ENCODE measurements at places on chromosomes 6 and 20.

DNA sequence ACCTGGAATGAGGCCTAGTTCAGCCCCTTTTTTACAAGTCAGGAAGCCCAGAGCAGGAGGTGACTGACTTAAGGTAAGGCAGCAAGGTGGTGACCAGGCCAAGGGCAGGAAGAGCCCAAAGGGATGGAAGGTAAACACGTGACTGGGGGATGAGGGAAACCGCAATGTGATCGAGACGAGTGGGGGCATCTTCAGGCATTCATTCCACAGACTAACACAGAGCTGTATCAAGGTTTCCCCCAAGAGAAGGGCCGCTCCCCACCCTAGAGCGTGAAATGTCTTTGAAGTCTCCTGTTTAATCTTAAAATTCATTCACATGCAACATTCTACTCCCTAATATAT is 76.3 kb upstream of the PIM1 start:
- DNase-seq, result no peak

- peak; percentile 90 for DNase-seq
These were observed 3.4 kb downstream of the LY86 start for GRCh38 chr6:6591778-6592465.

DNA sequence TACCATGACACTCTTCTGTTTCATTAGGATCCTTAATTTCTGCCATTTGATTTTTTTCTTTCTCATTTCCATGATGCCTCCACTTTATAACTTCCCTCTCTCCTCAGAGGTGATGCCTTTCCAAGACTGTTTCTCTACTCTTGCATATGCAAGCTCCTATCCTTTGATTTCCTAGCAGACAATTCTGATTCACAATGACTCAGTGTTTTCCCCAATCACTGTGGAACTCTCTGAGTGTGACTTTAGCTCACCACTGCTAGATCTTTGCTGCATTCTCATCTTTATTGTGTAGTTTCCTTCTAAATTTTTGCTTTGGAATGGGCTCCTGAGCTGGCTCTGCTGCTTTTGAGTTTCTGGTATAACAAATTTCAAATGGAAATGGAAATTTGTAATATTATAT is 184.9 kb downstream of the TINAG start:
- DNase-seq, result no peak

DNA sequence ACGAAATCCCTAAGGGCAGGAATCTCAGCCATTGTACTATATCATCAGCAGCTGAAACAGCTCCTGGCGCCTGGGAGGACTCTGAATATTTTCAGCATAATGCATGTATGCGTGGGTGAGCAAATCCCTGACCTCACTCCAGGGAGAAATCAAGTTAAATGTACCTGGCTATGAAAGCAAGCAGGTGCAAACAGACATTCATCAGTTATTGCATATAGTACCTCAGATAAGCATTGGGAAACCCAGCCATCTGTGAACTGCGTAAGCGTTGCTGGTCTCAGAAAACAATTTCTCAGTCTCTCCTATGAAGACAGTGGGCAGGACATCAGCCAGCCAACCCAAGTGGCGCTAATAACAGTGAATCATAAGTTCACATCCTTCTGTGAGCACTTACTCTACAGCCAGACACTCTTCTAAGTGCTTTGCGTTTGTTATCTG is 622.6 kb downstream of the EPM2A start:
- no peak for DNase-seq

GRCh38 chr20:32969356-32970114 is 34.7 kb downstream of the SUN5 start:
- no peak for DNase-seq

DNA sequence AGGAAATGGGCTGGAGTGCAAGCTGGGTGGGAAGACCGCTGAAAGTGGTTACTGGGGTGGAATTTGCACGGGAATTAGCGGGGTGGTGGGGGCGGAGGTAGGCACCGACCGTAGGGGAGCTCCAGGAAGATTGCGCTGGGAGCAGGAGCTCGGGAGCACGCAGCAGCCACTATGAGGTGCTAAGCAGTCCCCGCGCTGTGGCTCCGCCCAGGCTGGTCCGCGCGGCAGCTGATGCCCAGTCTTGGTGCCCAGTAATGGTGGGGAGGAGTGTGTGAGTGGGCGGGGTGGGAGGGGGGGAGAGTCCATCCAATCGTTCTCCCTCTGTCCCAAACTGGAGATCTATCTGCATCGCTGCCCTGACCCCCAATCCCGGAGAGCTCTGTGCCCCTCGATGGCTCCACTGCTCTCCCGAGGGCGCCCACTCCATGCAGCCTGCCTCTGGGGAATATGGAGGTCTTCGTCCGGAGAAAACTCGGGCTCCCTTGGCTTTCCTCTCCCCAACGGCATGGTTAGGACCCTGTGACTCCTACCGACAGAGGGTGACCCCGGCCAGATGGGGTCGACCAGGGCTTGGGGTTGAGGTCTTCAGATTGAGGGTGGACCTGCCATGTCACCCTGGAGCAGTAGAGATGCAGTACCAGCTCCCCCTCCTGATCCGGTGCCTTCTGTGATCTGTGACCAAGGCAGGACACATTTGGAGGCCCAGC is 5.3 kb downstream of the TP53TG5 start:
- DNase-seq, result no peak

GRCh38 chr6:112286500-112287144 is 32.3 kb upstream of the LAMA4 start:
- DNase-seq, result no peak

- no peak for DNase-seq
These were observed 243.1 kb upstream of the RAB32 start for GRCh38 chr6:146300521-146300920.

DNA sequence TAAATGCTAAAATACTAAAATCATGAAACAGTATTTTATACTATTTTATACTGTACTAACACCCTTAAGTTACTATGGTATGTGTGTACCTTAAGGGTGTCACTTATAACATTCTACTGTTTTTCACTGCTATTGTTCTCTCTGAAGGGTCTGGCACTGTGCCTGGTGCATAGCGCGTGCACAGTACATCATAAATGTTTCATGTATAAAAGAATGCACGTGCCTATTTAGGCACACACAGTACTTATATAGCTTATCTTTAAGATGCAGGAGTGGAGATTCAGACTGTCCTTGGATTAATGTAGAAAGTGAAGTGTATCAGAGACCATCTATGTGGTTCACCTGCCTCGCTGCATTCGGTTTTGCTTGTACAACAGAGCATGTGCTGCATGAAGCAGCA is 64.0 kb upstream of the SGK1 start:
- no peak for DNase-seq

- no peak for DNase-seq
These were observed 72.3 kb downstream of the LYRM2 start for GRCh38 chr6:89566008-89566800.

GRCh38 chr6:379410-380181 is 12.0 kb upstream of the IRF4 start:
- DNase-seq, result no peak

DNA sequence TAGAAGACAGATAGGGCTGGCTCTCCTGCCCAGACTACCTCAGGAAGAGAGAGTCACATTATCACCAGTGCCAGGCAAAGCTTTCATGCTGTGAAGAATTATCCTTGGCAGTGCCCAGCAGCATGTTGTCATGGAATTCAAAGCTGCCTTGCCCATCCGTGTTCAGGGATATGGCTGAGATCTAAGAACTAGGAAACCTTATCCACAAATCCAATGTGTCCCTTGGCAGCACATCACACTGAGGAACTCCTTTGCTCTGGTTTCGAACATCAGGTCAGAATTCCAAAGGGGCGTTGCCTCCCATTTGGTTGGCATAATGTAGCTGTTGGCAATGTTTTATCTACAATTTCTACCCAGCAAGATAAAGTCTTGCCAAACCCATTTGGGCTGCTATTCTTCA is 52.7 kb downstream of the ADGRF1 start:
- DNase-seq, result no peak

- no peak for DNase-seq
These were observed 30.5 kb downstream of the NPEPL1 start for GRCh38 chr20:58722877-58723627.

DNA sequence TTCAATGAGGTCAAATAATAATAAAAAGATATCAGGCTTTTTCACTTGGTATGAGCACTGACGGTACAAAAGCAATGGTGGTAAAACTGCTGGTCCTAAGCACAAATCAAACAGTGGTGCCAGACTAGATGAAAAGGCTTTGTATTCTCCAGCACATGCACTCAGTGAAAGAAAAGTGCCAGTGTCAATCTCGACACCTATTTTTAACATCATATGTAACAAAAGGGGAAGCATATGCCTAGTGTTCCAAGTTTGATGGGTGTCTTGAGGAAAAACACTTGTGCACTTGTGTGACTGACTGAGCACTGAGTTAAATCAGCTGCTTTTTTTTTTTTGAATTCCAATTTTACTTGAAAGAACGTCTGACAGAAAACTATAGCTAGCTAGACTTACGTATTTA is 27.3 kb downstream of the MED23 start:
- no peak for DNase-seq

GRCh38 chr20:50821994-50822393 is 27.1 kb downstream of the BCAS4 start:
- no peak for DNase-seq

DNA sequence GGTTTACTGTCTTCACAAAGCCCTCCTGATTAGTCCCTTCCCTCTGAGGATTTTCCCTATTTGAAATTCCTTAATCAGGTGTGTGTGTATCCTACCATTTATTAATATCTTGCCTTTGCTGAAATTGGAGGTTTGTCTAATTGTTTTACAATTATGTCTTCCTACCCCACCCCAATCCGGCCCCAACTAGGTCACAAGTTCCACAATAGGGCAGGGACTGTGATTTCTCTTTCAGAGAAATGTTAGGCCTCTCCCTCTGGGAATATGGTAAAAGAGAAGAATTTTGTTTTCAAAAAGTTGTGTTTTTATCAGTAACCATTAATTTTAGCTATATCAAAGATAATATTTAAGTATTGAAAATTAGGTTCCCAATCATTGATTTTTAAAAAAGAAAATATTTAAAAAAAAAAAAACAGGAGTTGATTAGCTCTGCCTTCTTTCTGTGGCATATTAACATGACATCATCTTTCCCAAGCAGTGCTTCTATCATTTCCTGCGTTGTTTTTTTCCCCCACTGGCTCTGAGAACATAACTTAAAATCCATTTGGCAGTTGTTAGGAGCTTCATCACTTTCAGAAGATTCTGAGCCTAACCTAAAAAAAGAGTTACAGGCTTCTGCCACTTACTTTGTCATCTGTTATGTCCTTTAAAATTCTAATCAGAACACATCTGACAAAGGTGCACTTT is 36.1 kb downstream of the BLOC1S5 start:
- DNase-seq, result no peak
